ENCODE measurements at places on chromosomes 1 and 21.

DNA sequence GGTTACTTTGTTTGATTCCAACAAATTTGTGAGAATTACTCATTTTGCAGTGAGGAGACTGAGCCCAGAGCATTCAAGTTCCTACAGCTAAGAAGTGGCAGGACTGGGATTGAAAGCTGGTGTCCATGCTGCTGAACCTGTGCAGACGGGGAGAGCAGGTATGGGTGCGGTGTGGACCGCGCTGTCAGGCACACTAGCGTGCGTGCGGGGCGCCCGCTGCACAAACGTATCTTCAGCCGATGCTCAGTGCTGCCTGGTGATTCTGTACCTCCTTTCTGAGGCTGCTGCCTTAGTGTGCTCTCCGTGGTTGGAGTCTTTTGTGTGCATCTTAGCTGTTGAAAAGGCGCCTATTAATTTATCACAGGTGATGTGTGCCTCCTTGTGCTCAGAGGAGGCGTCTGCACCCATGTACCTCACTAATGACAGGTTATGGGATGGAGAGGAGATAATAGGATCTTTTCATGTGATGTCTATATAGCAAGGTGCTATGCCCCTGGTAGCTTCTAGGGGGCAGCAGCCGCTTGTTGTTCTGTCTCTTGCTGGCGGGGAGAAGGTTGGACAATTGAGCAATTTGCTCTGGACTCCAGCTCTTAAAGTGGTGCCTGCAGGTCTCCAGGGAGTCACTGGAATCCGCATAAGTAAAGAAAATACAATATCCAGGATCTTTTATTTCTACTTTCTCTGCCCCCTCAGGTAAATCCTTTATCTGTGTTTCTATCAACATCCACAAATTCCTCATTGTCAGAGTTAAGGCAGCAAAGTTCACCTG lies 32.5 kb downstream of the PEX14 start:
- peak; percentile 79 for DNase-seq

DNA sequence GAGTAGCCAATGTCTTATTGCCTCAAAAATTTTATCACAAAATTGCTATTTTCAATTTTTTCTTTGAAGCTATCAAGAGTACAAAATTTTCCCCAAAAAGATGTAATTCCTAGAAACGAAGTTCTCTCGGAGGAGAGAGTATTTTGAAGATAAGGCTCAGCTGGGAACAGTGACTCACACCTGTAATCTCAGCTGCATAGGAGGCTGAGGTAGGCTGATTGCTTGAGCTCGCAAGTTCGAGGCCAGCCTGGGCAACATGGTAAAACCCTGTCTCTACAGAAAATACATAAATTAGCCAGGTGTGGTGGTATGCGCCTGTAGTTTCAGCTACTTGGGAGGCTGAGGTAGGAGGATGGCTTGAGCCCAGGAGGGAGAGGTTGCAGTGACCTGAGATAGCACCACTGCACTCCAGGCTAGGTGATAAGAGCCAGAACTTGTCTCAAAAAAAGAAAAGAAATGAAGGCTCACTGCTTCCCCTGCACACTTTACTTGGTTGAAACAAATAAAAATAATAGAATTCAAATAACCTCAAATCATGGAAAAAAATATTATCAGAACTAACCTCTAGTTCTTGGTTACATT lies 22.2 kb downstream of the TUT4 start:
- no peak for DNase-seq

- no peak for DNase-seq
Measured at GRCh38 chr1:41296506-41296905, 54.4 kb upstream of the SCMH1 start.

GRCh38 chr1:95246511-95246910 lies 12.5 kb downstream of the RWDD3 start:
- DNase-seq = no peak

GRCh38 chr1:227225715-227226346 lies 92.5 kb downstream of the CDC42BPA start:
- no peak for DNase-seq

DNA sequence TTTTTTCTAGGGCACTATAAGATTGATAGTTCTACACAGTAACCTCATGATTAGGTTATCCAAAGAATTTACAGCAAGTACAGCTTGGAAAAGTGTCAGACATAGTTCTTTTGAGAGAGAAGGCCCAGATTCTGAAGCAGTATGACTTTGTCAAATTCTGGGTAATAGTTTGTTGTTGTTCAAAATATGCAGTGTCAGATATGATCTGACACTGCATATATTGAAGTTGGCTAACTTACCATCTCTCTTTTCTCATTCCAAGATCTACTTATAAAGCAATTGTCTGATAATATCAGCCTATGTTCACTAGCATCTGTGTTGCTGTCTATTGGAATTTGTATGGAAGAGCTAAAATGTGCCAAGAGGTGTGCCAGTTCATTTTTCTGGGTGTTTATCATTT lies 160.1 kb downstream of the CTH start:
- no peak for DNase-seq

DNA sequence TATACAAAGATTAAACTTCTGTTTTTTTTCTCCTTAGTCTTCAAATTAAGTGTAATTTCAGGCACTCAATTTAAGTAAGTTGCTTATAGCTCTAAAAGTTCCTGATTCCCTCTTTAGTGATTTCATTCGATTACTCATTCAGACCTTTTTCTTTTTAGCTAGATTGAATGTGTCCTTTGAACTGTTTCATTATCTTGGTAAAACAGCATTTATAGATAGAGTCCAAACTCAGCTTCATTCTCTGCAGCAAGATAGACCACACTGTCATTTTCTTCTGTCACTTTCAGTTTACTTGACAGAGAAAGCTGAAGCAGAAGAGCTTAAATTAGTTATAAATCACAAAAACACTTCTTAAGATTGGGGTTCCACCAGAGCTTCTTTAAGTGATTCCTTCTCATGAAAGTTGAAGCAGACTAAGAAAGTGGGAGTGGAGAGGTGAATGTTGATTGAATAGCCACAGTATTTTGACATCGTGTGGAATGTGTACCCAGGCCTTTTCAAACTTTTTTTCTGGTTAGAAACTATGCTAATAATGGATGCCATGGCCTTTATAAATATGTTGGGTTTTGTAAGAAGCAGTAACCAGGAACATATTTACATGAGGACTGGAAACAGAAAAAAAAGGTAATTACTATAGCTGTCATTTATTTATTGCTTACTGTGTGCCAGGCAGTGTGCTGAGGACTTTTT lies 52.2 kb downstream of the ZBTB40 start:
- DNase-seq = no peak

GRCh38 chr1:55359611-55360010 lies 144.4 kb upstream of the USP24 start:
- no peak for DNase-seq

DNA sequence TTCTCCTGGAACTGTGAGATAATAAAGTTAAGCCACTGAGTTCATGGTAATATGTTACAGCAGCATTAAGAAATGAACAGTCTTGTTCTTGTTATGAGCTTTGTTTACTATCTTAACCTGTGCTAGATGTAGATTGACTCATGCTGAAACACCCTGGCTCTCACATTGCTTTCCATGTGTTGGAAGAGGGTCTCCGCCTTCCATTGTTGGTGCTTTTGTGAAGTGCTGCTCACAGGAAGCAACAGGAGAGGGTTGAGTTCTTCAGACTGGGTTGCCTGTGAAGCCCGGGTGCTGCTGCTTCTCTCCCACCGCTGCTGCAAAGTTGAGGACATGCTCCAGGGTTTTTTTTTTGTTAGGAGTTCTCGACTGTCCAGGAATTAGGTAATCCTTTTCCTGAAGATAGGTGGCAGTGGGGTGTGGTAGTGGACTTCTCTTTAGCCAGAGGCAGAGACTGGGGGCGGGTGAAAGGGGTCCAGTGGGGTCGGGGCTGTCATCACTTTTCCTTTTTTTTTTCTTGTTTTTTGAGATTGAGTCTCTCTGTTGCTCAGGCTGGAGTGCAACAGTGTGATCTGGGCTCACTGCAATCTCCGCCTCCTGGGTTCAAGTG lies 28.7 kb upstream of the HMGN1 start:
- DNase-seq = peak; percentile 12

DNA sequence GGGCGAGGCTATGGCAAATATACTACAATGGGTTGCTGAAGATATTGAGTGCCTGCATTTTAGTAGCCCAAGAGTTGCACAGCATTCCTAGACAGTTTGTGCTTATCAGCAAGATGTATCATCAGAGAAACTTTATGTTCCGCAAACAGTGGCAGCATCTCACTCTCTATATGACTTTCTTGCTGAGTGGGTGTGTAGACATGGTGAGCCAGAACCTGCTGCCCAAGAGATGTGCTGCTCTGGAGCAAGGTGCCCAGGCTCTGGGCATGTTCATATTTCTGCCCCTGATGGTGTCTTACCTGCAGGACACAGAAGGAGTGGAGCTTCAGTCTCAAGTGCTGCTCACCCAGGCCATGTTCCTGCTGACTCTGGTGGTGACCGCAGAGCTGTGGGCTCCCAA lies 8.2 kb upstream of the RGSL1 start:
- DNase-seq = no peak

DNA sequence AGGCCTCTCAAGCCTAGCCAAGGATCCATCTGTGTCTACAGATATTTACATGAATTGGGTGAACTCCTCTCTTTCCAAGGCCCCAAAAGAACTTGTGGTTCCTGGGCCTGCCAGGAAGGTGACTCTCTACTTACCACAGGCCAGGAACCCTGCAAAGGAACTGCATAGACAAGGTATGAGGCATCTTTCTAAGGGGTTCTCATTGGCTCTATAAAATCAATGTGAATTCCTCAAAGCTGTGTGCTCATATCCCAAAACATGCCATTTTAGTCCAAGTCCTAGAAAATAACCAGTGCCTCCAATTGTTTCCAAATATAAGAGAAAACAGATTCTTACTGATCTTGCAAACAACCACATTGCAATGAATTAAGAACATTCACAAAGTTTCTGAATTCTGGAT lies 39.9 kb upstream of the RGL1 start:
- DNase-seq = no peak

DNA sequence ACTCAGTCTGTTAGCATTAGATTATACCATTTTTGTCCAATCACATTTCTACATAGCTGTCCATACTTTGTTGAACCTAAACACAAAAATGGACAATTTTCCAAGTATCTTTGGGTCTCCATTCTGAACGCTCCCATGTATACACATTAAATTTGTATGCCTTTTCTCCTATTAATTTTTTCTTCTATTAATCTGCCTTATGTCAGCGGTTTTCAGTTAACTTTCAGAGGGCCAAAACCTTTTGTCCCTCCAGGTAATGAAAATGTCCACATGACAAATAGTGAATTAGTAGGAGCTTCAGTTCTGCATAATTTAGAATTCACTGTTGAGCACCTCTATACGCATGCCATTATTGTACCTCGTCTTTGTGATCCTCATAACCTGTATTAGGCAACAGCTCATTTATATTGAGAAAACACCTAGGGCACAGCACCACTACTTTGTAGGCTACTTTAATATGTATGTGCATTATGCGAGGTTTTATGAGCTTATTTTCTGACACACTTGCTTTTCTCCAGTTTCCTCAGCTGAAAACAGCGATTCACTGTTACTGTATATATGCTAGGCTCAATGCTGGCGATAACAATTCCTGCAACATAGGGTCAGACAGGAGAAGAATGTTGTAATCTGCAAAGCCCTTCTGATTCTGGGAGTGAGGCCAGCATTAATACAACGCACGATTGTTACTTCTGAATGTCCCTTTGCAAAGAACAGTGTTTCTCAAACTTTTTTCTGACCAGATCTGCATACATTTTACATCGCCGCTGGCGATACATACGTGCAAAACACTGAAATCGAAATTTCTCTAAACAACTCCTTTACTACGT lies 1.1 kb upstream of the ABCD3 start:
- peak; percentile 80 for DNase-seq

GRCh38 chr1:209727785-209728184 lies 23.1 kb downstream of the HSD11B1 start:
- no peak for DNase-seq

DNA sequence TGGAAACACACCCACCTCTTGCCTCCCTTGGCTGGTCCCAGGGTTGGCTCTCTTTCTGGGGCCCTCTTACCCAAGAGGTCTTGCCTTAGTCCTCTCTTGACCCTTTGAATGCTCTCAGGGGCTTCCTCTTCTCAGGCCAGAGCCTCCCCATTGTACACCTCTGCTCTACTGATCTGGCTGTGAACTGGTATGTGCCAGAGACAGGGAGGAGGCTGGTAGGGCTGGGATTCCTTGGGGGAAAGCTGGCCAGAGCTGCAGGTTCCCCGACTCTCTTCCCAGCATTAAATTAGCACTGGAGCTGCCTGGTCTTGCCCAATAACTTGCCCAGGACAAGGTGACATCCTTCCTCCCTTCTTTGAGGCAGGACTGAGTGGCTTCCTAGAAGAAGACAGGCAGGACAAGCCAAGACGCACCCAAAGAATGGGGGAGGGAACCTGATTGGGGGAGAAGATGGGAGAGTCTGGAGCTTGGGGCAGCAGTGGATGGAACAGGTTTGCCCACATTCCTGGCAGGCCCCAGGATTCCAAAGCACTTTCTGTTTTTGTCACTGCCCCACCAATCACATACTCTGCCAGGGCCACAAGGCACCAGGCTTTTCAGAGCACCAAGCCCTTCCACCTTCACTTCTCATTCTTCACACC lies 37.2 kb upstream of the CITED4 start:
- no peak for DNase-seq

DNA sequence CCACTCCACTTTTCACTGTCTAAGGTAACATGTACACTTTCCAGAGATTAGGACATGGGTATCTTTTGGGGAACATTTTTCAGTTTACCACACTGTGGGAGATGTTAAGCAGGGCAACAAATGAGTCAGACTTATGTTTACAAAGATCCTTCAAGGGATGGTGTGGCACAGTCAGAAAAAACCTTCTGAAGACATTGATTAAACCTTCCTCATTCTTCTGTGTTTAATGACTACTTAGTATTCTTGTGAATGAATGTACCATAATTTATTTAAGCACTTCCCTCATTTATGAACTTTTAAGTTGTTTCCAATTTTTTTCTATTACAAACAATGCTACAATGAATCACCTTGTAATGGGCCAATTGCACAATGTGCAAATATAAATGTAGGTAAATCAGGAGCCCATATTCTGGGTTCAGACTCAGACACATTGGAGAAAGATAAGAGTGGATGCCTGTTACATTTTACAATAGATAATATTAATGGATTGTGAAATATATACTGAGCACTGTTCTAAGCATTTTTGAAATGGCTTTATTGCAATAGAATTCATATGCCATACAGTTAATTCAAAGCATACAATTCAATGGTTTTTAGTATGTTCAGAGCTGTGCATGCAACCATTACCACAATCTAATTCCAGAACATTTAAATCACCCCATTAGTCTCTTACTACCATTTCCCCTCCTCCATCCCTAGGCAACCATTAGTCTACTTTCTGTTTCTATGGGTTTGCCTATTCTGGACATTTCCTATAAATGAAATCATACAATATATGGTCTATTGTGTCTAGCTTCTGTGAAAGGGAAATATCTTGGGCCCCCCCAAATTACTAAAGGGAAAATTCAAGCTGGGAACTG lies 1.9 kb upstream of the SFT2D2 start:
- DNase-seq = no peak

- DNase-seq = no peak
Measured at GRCh38 chr1:3945916-3946840, 46.1 kb upstream of the C1orf174 start.
